ENCODE measurements at places on chromosomes 13 and 19.

GRCh38 chr13:41631296-41631965 lies 174.1 kb downstream of the RGCC start:
- peak; percentile 44 for DNase-seq

DNA sequence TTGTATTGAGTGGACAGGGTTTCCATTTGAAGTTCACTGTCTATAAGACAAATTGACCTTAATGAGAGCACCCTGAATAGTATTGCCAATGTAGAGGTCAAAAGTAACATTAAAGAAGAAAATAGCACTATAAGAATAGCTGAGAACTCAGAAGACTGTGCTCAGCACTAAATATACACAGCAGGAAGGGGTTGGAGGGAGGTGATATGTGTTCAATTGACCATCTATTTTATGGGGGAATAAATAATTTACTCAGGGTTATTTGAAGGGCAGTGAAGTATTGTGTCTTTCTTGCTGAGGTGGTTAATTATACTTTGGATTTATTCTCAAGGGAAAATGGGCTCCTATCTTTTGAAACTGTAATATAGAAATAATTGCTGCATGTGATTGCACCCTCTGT lies 1380.5 kb upstream of the SPRY2 start:
- no peak for DNase-seq

- no peak for DNase-seq
Observed at GRCh38 chr13:114096811-114097211, 35.6 kb downstream of the RASA3 start.

- peak; percentile 98 for DNase-seq
Observed at GRCh38 chr19:7397687-7398086, 49.0 kb downstream of the ARHGEF18 start.

GRCh38 chr13:24613755-24614154 lies 66.5 kb upstream of the ATP12A start:
- no peak for DNase-seq

DNA sequence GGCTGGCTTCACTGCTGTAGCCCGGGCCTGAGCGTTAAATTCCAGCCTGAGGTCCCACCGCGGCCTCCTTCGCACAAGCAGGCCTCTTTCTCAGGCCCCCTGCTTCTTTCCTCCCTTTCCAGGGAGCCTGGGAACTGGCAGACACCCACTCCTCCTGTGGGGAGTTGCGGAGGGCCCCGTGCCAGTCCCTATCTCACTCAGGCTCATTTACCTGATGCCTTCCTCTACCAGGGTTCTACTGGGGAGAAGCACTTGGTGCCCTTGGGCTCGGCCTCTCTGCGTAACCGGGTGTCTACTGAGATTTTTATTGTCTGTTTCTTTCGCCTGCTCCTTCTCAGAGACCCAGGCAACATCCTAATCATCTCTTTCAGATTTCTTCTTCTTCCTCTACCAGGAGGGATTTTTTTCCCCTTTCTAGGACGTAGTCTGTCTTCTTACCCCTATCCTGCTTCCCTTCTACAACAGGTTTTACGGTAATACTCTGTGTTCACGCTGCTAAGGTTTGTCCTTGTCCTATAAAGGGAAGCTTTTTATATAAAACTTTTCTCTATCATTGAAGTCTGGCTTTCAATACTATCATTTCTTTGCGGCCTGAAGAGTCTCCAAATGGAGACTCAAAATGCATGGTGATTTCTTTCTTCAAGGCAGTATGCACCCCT lies 135.4 kb upstream of the GPR12 start:
- no peak for DNase-seq

GRCh38 chr19:44576843-44577565 lies 36.4 kb upstream of the IGSF23 start:
- DNase-seq, result peak; percentile 37

- no peak for DNase-seq
Observed at GRCh38 chr19:16217716-16218451, 20.2 kb downstream of the AP1M1 start.

- DNase-seq, result no peak
Observed at GRCh38 chr13:50950849-50951248, 41.3 kb downstream of the RNASEH2B start.

Data from amniotic epithelial cell (primary cell).